ENCODE measurements at places on chromosomes 3 and 15.

- no peak for DNase-seq
Observed at GRCh38 chr3:189040656-189041335, 131.0 kb upstream of the TPRG1 start.

DNA sequence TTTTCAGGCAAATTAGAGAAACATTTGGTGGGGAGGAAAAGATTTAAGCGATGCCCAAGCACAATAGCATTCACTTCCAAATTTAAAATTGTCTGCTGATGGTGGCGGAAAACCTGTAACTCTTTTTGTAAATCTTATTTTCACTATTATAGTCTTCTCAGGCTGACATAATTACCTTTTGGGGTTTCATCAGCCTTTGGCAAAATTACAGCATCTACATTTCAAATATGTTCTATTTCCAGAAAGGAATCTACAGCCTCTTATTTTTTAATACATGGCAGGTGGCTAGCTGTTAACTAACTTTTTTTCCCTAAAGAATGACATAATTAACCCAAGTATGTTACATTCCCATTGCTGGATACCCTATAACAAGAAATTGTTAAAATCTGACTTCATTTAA, 391.5 kb upstream of the CCDC54 start:
- no peak for DNase-seq

GRCh38 chr3:123660900-123661299, 76.0 kb upstream of the HACD2 start:
- DNase-seq: no peak

DNA sequence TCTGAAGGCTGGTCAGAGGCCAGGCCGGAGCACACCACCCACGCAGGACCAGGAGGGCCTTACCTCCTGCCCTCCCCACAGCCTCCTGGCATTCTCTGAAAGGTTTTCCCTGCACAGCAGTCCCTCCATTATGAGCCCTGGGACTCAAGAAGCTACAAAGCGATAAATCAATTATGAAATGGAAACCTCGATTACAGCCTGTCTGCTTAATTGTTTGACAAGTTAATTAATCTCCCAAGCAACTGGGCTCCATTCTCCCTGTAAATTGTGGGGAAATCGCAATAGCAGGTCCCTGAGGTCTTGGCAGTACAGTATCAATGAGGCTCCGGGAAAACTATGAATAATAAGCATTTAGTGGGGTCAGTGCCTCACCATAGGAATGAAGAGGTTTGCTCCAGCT, 683.5 kb downstream of the NTRK3 start:
- DNase-seq: no peak

DNA sequence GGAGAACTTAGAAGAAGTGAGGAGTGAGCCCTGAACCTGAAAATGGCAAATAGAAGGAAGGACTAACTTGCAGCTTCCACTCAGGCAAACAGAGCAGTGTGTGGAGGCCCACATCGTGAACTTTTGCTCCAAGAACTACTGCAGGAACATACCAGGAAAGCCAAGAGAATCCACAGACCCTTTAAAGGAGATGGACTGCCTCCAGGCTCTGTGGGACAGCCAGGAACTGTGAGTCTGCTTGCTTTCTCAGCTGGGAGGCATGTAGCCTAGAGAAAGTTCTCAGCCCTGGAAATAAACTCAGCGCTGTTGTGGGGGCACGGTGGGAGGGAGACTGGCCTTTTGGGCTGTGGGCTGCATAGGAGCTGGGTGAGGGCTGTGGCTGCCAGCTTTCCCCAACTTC, 93.0 kb downstream of the SNRK start:
- DNase-seq: no peak

DNA sequence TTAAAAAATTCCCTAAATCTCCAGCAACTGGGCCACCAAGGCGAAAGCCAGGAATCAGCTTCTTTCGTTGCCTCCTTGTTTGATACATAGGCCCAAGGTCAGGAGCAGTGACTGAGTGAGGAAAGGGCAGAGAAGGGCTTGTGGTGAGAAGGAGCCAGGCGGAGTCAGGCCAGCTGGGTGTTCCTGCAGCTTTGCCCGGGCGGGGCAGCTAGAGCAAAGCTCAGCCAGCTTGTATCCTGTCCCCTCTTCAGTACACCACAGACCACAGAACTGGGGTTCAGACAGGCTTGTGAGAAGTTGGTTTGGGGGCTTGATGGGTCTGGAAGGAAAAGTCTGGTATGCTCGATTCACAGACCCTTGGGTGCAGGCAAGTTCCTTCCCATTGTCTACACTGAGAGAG, 52.6 kb downstream of the CCK start:
- DNase-seq: no peak

DNA sequence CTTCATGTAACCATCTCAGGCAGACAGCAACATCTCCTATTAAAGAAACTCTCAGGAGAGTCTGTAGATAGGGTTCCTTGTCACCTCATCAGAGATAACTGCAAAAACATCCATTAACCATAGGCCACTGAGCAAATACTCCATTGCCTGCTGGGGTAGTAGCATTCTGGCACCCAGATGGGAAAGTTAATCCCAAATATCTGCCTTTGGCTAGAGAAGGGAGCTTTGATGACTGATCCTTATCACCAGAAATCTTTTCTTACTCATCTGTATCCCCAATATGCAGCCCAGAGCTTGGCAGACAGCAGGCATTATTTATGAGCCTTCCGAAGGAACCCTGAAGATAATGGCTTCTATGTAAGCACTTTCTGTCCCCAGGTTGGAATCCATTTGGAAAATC, 173.1 kb downstream of the MFSD1 start:
- DNase-seq: no peak
